Stimulated activated naive CD8-positive, alpha-beta T cell treated with anti-CD3 and anti-CD28 coated beads, Interleukin-15, Interleukin-2, amounts not matched to agents 100 U/mL and 50 U/mL, for 24 hours (primary cell): ENCODE measurements at places on chromosomes 13 and 19.

DNA sequence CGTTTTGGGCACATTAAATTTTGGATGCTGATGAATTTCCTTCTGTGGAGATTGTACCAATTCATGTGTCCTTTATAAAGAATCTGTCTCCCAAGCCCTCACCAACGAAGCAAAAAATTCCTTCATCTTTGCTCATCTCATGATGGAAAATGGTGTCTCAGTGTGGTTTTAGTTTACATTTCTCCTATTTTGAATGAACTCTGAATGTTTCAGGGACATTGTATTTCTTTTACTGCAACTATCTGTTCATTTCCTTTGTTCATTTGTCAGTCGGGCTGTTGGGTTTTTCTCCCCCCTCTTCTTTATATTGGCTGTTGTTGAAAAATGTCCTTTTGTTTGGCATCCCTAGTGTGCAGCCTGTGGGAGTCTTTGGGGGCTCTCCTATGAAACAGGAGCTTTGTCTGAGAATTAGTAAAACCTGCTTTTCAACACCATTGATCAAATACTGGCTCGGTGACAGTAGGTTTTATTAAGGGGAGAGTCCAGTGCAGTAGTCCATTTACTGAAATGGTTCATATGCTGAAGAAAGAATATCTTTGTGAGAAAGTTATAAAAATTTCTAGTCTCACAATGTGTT is 91.3 kb upstream of the C1QTNF9B start:
- DNase-seq, result no peak

DNA sequence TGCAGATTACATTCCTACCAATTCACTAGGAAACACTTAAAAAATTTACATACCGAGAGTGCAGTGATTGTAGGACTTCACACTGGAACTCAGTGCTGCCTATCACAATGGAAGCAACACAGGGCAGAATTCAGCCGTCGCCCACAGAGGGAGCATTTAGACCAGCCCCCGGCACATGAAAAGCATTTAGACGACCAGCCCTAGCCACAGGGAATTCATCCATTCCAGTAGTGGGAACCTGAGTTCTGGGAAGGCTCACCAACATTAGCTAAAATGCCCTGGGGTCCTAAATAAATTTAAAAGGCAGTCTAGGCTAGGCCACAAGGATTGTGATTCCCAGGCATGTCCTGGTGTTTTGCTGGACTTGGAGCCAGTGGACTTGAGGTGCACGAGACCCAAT is 155.2 kb downstream of the LIG4 start:
- DNase-seq, result no peak

DNA sequence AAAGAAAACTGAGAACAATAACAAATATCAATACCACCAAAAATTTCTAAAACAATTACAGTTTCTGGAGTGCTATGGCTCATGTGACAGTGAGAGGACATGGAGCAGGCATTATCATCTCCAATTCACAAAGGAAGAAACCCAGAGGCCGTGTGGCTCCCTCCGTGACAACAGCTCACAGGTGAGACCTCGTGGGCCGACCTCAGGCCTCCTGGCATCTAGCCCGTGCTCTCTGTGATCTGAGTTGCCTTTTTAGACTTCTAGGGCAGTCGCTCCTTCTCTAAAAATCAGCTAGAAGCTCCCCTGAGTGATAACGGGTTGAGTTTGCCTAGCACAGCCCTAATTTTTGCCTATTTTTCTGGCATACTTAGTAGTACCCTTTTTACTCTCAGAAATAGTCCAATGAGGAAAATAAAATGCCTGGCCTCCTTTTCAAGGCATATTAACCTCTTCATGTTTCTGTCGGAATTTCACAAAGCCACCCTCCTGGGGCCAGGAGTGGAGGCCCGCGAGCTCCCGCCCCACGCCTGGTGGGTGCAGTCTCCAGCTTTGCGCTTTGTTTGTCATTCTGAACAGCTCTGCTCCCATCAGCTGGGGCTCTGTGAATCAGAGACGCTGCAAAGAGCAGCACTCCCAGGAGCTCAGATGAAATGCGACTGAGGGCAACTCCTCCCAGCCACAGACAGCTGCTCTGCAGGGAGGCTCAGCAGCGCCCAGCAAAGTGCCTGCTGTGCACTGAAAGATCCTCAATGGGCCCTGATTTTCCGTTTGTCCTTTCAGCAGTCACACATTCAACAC is 292.5 kb downstream of the UQCRFS1 start:
- DNase-seq, result no peak

GRCh38 chr19:17049711-17050280 is 23.2 kb upstream of the CPAMD8 start:
- no peak for DNase-seq

GRCh38 chr19:18416778-18417249 is 2.4 kb upstream of the SSBP4 start:
- DNase-seq, result peak; percentile 79
